ENCODE measurements at places on chromosomes 13 and 19.

DNA sequence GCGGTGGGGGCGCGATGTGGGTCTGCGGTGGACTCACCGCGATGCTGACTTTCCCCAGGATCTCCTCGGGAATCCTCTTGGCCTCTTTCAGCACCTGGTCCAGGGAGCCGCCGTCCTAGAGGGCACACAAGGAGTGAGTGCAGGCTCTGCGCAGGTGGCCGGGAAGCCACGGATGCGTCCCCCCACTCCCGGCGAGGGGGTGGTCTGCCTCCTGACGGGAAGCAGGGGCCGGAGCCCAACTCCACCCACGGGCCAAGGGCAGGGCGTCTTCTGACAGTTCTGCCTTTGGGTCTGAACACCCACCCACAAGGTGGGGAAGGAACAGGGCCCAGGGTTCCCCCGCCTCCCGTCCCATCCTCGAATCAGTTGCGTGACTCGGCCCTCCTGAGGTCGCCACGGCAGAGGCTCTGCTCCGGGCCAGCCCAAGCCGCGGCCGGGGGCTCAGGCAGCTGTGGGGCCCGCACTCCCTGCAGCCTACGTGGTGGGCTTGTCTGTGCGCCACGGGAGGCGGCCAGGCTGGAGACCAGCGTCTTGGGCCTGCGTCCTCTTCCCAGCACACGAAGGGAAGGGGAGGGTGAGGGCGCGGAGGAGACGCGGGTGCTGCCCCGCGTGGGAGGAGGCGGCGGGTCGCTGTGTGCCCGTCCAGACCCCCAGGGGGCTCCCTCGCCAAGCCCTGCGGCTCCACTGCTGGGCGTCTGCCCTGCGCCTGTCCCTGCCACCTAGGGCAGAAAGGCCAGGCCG, 21.4 kb downstream of the MAP2K2 start:
- no peak for DNase-seq

- DNase-seq, result no peak
These were observed 212.0 kb upstream of the SPRY2 start for GRCh38 chr13:80552851-80553440.

GRCh38 chr13:48502601-48503319, 30.1 kb downstream of the RCBTB2 start:
- no peak for DNase-seq

DNA sequence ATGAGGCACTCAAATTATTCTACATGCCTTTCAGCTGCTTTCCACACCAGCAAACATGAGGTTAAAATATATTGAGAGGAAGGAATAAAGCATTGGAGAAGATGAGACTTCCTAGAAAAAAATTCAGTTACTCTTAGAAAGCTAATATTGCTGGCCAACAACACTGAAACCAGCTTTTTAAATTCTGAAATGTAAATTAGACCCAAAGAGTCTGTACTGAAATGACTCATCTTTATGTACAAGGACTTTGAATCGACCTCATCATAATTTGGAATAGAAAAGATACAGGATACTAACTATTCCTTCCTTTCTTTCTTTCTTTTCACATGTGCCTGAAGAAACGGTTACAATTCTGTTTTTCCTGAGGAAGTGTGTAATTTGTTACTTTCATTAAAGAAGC, 6.5 kb upstream of the HSPH1 start:
- DNase-seq, result no peak

- peak; percentile 97 for DNase-seq
These were observed 21.1 kb downstream of the PRR36 start for GRCh38 chr19:7852851-7853769.

DNA sequence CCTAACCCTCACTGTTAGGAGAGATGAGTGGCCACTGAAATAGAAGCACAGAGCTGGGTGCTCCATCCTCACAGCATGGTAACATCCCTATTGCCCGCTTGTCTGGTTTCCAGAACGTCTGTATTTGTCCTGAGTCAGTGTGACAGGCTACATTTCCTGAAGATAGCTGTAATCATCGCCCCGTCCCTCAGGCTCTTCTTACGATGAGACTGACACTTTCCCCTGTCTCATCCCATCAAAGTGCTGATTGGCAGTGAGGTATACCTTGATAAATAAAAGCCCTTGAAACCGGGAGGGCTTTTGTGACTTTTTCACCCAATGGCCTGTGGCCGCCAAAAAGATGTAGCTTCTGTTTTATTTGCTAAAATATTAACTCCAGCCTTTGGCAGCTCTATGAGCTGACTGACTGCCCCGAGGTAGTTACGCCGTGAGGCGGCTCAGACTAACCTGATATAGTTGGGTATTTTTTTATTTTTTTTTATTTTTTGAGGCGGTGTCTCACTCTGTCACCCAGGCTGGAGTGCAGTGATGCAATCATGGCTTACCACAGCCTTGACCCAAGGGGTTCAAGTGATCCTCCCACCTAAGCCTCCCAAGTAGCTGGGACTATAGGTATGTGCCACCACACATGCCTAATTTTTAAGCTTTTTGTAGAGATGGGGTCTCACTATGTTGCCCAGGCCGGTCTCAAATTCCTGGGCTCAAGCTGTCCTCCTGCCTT, 5.7 kb upstream of the LRRC4B start:
- DNase-seq, result no peak

GRCh38 chr13:51999921-52000320, 11.3 kb downstream of the ATP7B start:
- no peak for DNase-seq

DNA sequence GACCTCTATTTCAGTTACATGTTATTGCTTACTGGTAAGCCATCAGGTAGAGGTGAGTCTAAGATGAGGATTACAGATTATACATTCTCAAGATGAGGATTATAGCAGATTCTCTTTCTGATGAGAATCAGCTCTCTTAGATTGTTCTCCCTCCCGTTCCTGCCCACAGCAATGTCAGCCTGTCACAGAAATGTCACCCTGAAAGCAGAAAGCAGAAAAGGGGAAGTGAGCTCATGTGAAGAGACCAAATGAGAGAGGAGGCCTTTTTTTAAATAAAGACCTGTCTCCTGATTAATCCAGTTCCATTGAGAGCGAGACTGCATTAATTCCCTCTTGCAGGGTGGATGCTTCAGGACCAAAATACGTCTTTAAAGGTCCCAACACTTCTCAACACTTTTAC, 445.6 kb downstream of the KCTD12 start:
- DNase-seq, result no peak

- no peak for DNase-seq
These were observed 6.9 kb downstream of the DCLK1 start for GRCh38 chr13:36124236-36124822.

- no peak for DNase-seq
These were observed 2.4 kb downstream of the IL27RA start for GRCh38 chr19:14033946-14034345.

DNA sequence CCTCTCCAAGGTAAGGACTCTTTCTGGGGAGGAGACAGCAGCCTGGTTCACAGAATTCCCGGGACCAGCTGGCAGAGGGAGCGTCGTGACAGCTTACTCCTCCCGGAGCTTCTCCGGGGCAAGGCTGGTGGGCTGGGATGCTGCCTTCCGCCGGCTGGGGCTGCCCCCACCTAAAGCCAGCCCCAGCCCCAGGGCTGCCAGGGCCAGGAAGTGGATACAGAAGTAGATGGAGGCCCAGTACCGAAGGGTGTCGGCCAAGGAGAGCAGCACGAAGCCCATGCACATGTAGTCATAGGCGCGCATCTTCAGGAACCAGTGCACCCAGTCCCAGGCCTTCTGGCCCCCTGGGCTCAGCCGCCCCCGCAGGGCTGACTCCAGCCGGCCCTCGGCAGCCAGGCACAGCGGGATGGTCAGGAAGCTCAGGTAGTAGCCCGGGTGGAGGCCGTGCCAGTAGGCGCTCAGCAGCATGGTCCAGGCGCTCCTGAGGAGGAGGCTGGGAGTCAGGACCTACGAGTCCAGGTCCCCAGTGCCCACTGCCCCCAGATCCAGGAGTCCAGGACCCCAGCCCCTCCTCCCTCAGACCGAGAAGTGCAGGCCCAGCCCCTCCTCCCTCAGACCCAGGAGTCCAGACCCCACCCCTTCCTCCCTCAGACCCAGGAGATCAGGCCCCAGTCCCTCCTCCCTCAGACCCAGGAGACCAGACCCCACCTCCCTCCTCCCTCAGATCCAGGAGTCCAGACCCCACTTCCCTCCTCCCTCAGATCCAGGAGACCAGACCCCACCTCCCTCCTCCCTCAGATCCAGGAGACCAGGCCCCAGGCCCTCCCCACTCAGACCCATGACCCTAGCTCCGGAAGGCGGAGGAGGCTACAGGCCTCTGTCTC, 1.2 kb upstream of the TMC4 start:
- no peak for DNase-seq

DNA sequence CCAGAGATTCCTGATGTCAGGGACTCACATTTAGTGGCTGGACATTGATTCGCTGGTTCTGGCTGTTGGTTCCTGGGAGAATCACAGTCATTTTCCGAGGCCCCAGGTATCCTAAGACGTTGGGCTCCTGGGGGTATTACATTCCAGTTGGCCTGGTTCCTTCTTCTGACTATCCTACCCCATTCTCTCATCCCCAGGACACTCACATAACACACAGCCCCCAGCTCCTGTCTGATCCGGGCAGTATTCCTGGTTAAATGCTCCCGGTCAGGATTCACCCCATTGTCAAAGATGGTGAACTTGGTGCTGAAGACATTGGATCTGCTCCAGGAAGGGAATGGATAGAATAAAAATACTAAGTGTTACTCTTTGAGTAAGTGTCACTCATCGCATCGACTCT, 11.5 kb downstream of the PPP1R15A start:
- no peak for DNase-seq

DNA sequence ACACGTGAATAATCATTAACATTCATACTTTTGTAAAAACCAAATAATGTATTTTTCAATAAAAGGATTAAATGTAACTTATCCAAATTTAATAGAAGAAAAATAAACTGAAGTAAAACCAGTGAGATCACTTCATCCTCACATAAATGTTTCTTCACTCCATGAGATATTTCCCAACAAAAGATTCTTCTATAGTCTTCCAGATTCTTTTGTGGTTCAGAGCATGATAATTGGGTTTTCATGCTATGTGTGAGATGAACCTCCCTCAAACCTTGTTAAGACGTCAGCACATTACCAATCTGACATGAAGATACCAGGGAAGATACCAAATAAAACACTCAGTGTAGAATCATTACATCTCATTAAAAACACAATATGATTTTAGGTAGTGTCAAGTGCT, 62.9 kb upstream of the OXGR1 start:
- no peak for DNase-seq

DNA sequence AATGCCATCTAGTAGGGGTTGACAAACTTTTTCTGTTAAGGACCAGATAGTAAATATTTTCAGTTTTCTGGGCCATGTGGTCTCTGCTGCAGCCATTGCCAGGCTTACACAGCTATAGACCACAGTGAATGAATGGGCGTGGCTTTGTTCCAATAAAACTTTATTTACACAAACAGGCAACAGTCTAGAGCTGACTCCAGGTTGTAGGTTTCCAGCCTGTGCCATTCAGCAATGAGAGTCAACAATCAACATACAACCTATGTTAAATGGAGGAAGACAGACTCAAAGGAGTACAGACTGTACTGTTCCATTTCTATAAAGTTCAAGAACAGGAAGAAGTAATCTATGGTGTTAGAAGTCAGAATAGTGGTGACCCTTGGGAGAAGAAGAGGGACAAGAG, 15.2 kb upstream of the IZUMO2 start:
- DNase-seq, result no peak

DNA sequence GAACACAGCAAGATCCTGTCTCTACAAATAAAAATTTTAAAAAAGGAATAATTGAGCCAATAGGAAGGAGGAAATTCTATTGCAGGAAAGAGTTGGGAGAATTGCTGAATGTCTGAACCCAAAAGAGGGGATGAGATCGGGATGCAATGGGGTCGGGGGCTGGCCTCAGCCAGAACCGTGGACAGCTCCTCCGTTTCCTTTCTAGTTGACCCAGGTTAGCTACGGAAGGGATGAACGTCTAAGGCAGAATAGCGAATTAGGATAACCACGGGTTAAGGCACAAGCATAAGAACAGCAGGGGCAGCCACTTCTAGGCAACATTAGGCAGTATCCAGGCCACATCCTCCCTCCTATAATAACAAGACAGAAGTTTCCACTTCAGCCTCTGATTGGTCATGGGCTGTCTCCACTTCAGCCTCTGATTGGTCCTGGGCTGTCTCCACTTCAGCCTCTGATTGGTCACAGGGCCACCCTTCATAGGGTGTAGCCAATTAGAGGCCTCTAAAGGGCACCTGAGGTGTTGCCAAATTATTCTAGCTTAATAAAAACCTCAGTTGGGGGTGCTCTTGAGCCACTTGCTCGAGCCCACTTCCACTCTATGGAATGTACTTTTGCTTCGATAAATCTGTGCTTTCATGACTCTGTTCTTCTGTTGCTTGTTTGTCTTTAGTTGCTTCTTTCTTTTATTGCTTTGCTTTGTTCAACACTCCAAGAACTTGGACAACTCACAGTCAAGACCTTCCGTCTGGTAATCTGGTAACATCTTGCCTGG, 24.9 kb upstream of the TPM4 start:
- DNase-seq, result no peak

GRCh38 chr13:79271616-79272015, 134.4 kb downstream of the RBM26 start:
- DNase-seq, result no peak

DNA sequence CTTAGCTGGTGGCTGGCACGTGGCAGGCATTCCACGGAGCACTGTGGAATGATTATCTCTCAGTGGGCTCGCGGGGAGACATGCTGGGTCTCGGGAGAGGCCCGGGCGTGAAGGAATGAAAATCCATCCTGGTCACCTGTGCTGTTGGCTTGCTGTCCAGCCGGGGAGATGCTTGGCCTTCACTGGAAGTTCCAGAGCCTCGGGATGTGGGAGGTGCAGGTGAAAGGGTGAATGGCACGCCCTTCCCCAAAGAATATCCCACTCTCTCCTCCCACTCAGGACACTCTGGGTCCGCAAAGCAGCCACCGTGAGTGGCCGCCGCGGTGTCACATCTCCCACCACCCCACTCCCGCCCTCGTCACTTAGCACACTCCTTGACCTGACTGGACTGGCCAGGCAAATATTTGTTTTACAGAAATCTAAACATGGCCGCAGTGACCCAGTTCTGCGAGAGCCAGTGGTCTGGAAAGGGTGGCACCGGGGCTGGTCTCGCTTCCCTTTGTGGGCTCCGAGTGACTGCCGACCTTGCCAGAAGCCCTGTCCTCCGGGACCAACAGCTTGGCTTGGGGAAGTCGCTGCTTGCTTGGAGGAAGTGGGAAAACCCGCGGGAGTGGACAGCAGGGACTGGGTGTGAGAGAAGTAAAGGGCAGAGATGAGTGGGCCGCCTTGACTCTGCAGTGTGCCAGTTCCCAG, 8.0 kb downstream of the DPP9 start:
- no peak for DNase-seq

GRCh38 chr13:70353096-70353495, 244.8 kb upstream of the KLHL1 start:
- no peak for DNase-seq

Data from NCI-H1417 (cell line).